AML-193 (cell line): ENCODE measurements at places on chromosomes 13 and 19.

- DNase-seq = peak; percentile 44
Observed at GRCh38 chr13:30618186-30618929, 638 bp downstream of the USPL1 start.

- DNase-seq = no peak
Observed at GRCh38 chr13:30496147-30496546, 30.4 kb upstream of the HMGB1 start.

DNA sequence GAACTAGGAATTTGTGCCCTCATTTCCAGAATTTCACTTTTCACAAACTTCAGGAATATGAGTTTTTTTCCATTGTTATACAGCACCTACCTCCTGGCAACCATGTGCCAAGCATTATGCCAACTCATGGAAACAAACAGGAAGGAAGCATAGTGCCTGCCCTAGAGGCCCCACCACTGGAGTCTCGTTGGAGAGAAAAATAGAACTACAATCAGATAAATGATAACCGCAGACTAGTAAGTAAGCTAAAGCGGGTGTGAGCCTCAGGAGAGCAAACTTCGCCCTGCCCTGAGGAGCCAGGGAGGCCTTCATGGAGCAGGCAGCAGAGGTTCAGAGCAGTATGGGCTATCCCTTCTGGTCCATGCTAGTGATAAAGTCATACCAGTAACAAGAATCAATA is 75.9 kb downstream of the FRY start:
- DNase-seq = peak; percentile 58

- DNase-seq = no peak
Observed at GRCh38 chr13:26686285-26686684, 74.3 kb downstream of the GPR12 start.

DNA sequence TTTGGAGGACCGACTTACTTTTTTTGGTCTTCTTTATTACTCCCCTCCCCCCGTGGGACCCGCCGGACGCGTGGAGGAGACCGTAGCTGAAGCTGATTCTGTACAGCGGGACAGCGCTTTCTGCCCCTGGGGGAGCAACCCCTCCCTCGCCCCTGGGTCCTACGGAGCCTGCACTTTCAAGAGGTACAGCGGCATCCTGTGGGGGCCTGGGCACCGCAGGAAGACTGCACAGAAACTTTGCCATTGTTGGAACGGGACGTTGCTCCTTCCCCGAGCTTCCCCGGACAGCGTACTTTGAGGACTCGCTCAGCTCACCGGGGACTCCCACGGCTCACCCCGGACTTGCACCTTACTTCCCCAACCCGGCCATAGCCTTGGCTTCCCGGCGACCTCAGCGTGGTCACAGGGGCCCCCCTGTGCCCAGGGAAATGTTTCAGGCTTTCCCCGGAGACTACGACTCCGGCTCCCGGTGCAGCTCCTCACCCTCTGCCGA is 409 bp downstream of the FOSB start:
- DNase-seq = no peak

- DNase-seq = peak; percentile 98
Observed at GRCh38 chr13:77353995-77354394, 27.1 kb upstream of the MYCBP2 start.

- DNase-seq = no peak
Observed at GRCh38 chr13:67806796-67807195, 576.7 kb upstream of the PCDH9 start.

GRCh38 chr19:32363175-32363574 is 17.8 kb downstream of the ZNF507 start:
- no peak for DNase-seq

DNA sequence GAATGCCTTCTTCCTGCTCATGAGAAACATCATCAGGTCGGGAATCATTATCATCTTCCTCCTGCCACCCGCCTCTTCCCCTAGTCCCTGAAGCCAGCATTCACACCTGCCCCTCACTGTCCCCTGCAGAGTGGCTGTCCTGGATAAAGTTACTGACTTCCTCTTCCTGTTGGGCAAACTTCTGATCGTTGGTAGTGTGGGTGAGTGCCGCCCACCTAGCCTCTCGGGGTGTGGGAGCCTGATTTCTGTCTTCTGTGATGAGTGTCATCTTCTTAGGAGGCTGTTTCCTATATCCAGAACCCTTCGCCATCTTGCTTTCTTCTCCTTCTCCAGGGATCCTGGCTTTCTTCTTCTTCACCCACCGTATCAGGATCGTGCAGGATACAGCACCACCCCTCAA is 12.5 kb downstream of the SLC44A2 start:
- DNase-seq = no peak

GRCh38 chr19:33627962-33628839 is 6.4 kb downstream of the CHST8 start:
- DNase-seq = no peak

GRCh38 chr19:54343868-54344267 is 4.9 kb upstream of the LILRA4 start:
- peak; percentile 64 for DNase-seq

DNA sequence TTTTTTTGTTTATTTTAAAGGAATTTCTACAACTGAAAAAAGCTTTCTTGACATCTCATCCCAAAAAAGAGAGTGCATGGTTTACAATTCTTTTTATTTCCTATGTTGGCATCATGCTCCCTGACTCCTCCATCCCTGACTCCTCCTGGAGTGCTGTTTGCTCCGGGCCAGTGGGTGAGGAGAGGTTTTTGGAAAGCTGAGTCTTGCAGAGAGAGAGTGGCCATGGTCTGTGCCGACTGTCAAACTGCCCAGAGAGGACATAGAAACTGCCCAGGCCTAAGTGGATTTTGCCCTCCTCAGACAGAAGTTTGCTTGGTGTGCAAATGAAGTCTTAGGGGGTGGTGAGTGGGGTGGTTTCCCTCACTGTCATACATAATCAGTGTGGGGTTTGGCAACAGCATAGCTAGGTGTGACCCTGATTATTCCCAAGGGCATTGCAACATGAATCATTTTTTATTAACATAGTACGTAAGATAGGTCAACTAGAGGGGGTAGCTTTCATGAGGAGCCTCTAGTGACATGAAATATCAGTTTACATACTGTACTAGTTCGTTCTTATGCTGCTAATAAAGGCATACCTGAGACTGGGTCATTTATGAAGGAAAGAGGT is 179.8 kb upstream of the UBL3 start:
- DNase-seq = no peak

GRCh38 chr19:51607077-51607476 is 23.1 kb downstream of the SIGLEC5 start:
- no peak for DNase-seq

DNA sequence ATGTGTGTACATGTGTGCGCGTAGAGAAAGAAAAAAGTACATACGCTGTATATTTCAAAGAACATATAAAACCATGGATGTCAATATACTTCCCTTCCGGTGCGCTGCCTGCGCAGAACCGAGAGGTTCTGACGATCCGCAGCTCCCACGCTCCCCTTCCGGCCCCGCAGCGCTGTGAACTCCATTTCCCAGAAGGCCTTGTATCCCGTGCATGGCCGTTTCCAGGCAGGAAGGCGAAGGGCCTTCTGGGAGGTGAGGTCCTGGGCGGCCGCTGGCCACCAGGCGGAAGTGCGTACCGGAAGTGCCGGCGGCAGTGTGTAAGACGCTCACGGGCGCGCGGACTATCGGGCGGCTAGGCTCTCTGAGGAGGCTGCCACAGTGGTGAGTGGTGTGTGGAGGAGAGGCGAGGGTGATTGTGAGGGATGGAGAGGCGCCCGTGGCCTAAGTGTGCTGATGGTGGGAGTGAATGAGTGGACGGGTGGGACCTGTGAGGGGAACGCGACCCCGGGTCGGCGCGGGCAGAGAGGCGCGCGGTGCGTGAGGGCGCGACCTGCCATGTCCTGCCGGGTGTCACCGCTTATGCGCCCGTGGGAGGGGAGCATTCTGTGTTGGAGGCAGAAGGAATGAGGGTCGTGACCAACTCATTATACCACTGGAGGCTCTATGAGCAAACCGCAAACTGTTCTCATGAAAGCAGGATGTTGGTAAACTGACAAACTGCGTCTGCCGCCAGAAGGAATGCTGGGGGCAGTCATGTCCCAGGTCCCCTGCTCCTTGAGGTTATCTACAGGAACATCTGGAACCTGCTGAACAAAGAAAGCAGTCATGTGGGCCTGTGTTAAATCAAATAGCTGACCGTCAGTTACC is at the start of gene ERVK3-1:
Gene ERVK3-1 (plus strand): TSS at position 313 of the 867 bp plus-strand sequence. CDS start 6,792 bp downstream, outside the sequence.
- DNase-seq = peak; percentile 91

- DNase-seq = no peak
Observed at GRCh38 chr13:103291798-103292572, 225.8 kb upstream of the SLC10A2 start.

DNA sequence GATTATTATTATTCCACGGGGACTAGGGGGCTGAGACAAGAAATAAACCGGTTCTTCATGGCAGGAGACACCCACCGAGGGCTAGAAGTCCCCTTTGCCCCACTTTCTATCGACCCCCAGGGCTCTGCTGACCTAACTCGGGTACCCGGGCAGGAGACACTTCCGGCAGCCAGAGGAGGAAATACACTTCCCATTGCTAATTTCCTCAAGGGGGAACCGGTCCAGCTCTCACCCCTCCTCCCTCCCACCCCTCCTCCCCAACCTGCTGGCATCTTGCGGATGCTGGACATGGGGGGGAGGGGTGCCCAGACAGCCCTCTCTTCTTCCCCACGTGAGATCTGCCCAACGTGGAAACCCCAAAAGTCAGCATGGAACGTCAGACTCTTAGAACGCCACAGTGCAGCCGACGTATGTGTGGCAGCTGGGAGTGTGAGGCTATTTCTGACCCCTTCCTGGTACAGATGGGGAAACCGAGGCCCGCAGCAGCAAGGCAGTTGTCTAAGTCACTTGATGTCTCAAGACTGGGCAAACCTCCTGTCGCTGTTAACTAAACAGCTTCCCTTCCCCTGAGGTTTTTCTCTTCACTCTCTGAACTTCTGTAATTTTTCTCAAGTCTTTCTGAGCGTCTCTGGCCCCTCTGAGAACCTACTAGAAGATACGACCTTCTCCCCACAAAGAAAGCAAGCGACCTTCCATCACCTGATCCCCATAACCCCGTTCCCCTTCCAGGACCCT is 3.6 kb downstream of the GPR4 start:
- peak; percentile 41 for DNase-seq

DNA sequence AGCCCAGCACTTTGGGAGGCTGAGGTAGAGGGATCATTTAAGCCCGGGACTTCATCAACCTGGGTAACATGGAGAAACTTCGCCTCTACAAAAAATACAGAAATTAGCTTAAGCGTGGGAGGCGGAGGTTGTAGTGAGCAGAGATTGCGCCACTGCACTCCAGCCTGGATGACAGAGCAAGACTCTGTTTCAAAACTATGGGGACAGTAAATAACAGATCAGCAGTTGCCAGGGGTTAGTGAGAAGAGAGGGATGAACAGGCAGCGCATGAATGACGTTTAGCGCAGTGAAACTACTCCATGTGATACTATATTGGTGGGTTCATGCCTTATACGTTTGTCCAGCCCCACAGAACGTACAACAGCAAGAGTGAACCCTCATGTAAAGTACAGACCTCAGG is 7.1 kb upstream of the ICAM3 start:
- DNase-seq = peak; percentile 87

GRCh38 chr13:44158881-44159632 is 214.6 kb upstream of the SERP2 start:
- no peak for DNase-seq

DNA sequence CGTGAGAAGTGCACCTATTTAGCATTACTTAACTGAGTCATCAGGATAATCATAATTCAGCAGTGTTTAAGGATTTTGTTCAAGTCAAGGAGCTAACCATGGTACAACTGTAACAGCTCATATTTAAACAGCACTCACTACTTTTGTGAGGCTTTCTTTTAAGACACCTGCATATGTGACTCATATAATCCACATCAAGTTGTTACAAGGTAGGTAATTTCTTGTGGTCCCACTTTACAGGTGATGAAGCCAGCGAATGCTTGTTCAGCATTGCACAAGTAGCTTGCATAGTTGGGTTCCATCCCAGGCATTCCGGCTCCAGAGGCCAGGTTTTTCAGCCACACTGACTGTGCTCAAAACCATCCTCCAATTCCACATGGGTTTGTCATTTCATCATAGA is 569.2 kb downstream of the MYO16 start:
- DNase-seq = no peak

- peak; percentile 36 for DNase-seq
Observed at GRCh38 chr19:29285878-29286277, 72.9 kb upstream of the UQCRFS1 start.

- DNase-seq = no peak
Observed at GRCh38 chr19:46944918-46945628, 74.6 kb upstream of the NPAS1 start.

GRCh38 chr19:12843999-12844732 is 5.9 kb downstream of the MAST1 start:
- no peak for DNase-seq

- peak; percentile 63 for DNase-seq
Observed at GRCh38 chr19:45739498-45740439, 6.5 kb downstream of the MEIOSIN start.

DNA sequence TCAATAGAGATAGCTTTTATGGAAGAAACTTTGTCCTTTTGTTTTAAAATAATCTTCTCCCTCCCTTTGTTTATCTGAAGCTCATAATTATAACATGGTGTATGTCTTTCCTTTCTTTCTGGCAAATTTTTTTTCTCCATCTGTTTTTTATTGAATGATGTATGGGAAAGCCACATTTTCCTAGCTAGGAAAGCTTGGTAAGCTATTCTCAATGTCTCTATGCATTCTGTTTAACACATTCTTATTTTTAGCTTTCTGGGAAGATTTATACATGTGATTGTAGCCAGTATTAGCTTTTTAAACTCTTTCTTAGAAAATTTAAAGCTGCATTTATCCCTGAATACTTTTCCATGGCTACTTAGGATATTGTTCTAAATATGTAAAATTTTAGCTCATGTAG is 124.9 kb upstream of the CSNK1A1L start:
- DNase-seq = no peak

DNA sequence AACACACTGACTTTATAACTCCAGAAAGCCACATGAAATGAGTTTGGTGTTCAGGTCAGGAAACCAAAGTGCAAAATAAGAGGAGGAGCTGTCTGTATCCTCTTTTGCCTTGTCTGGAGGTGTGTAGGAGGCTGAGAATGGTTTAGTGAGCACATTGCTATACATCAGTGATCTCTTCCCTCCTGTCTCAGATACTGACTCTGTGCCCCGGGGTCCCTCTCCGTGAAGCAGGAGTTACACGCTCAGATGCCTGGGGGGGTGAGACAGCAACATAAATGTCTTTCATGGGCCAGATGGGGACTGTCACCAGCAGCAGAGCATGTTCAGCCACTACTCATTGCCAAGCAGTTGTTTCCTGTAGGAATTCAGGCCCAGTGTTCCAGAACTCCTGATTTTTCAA is 285.4 kb downstream of the ATP8A2 start:
- DNase-seq = no peak

GRCh38 chr19:34990578-34991192 is 9.4 kb upstream of the GRAMD1A start:
- DNase-seq = no peak

DNA sequence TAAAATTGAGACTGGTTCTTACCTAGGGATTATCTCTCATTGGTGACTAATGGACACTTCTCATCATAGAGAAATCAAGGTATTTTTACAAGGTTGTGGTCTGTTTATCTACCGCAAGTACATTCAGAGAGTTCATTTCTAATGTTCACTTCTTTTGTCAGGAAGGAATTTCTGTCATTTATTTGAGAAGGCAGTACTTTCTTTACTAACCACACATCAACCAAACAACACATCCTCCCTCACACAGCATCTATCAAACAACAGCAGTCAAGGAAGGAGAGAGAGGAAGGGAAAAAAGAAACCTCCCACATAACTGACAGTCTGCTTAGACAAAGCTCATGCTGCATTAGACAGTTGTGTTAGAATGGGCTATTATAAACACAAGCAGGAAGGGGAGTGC is 182.3 kb upstream of the KLF12 start:
- DNase-seq = no peak

- DNase-seq = no peak
Observed at GRCh38 chr13:32746474-32746873, 160.2 kb downstream of the PDS5B start.

- no peak for DNase-seq
Observed at GRCh38 chr13:101209206-101209893, 207.0 kb downstream of the NALCN start.
